Activated CD4-positive, alpha-beta memory T cell treated with anti-CD3 and anti-CD28 coated beads for 36 hours (primary cell): ENCODE measurements at places on chromosomes 5 and 9. TPM values are rescaled to one million over a fixed set of nuclear protein-coding genes. Genes with fewer than 3 reads are reported as not detected.

GRCh38 chr5:120372899-120373298, 91.2 kb upstream of the PRR16 start:
- H3K36me3 ChIP-seq = no peaks in the 10 kb centered on the region
- H3K27me3 ChIP-seq = no peaks in the 10 kb centered on the region
- H3K27ac ChIP-seq = no peak overlapping the region
- no peak overlapping the region for H3K4me3 ChIP-seq

DNA sequence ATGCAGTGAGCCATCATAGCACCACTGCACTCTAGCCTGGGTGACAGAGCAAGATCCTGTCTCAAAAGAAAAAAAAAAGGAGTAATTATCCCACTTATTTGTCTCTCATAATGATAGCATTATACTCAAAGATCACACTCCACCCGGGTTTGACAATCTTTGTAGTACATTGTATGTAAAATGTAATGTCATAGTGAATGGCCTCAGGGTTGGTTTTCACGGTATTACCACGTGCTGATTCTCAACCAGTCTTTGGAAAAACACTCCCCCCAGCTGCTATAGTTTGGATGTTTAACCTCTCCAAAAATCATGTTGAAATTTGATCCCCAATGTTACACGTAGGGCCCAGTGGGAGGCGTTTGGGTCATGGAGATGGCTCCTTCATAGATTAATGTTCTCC, 402.4 kb upstream of the GRAMD2B start:
- no peak overlapping the region for H3K4me3 ChIP-seq
- no peak for DNase-seq
- H3K27me3 ChIP-seq = no peaks in the 10 kb centered on the region
- H3K4me1 ChIP-seq = no peaks in the 10 kb centered on the region

DNA sequence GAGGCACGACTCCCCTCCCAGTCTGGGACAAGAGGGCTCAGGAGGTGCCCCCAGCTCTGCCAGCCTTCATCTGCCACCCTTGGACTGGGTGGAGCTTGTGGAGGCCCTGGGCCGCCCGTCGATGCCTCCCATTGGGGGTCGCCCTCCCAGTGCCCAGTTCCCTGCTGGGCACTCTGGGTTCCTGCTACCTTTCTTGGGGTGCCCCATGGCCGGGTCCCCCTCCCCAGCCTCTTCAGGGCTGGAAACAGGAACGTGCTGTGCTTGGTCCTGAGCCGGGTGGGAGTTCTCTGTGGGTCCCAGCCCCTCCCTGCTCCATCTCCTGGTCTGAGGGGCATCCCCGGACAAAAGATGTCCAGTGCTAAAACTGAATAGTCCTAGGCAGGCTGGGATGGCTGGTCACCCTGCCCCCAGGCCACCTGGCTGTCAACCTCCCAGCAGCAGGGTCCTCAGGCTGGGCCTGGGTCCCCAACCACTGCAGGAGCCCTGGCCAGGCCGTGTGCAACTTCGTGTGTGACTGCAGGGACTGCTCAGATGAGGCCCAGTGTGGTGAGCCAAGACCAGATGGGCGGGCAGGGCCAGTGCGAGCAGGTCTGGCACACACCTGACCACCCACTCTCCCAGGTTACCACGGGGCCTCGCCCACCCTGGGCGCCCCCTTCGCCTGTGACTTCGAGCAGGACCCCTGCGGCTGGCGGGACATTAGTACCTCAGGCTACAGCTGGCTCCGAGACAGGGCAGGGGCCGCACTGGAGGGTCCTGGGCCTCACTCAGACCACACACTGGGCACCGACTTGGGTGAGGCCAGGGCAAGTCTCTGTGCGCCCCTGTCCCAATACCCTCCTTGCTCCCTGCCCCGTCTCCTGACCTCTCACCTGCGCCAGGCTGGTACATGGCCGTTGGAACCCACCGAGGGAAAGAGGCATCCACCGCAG, 784 bp downstream of the MAMDC4 start:
- H3K4me3 ChIP-seq = no peak overlapping the region
- DNase-seq = no peak
- H3K4me1 ChIP-seq = peaks cover 8% of the 10 kb centered on the region
- peaks cover 7% of the 10 kb centered on the region for H3K36me3 ChIP-seq
- H3K27me3 ChIP-seq = peaks cover 1% of the 10 kb centered on the region
- H3K27ac ChIP-seq = no peak overlapping the region

DNA sequence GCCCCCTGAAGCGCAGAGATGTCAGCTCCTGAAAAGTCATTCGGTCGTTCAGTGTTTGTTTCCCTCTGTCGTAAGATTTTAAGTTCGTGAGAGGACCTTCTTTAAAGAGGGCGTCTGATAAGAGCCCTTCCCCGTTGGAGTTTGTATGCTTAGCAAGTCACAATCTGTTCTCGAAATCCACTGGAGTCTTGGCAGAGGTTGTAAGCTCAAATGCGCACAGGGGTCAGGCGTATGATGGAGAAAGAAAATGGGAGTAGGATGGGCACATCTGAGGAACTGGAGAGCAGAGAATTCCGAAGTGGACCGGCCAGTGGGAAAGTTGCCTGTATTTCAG, 710 bp downstream of the HSD17B4 start:
- DNase-seq = no peak
- peak overlapping the region; percentile 92 for H3K4me3 ChIP-seq
- H3K4me1 ChIP-seq = peaks cover 14% of the 10 kb centered on the region
- no peaks in the 10 kb centered on the region for H3K27me3 ChIP-seq
- H3K27ac ChIP-seq = peak overlapping the region; percentile 79

DNA sequence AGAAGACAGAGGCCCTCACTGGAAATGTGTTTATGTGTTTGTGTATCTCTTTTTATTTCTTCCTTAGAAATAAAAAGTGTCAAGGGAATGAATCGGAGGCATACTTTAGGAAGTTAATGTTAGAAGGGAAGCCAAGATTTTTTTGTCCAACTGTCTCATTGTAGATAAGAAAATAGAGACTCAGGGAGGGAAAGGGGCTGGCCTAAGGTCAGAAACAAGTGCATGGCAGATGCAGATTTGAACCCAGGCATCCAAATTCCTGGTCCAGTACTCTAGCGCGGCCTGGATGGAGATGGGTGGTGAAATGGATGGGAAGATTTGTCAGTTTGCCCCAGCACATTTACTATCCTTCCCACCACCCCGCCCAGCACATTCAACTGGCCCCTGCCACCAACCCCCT, 19.8 kb upstream of the TNIP1 start:
- H3K4me1 ChIP-seq = peaks cover 46% of the 10 kb centered on the region
- H3K27ac ChIP-seq = no peak overlapping the region
- DNase-seq = no peak
- H3K27me3 ChIP-seq = no peaks in the 10 kb centered on the region
- no peak overlapping the region for H3K4me3 ChIP-seq
- peaks cover 41% of the 10 kb centered on the region for H3K36me3 ChIP-seq

DNA sequence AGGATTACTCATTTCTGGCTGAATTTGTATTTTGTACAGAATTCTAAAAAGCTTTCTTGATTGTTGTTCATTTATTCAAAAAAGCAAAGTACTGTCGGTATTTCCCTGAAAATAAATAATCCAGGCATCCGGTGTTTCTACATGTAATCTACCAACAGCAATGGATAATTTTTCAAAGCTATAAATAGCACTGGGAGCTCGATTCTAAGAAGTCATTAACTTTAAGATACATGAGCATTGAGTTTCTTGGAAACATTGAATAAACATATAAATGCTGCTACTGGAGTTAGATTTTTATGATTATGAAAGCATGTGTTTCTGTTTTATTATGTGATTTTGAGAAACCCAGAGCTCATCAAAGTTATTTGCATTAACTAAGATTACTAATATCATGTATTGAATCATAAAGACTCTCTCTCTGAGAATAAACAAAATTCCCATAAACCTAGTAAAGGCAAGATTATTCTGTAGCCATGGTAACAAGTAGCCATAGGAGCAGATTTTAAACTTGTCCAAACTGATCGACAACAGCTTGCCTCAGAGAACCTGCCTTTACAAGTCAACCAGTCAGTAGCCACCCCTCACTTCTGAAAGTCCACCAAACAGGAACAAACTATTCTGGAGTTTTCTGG, 197.0 kb downstream of the DRD1 start:
- H3K36me3 ChIP-seq = no peaks in the 10 kb centered on the region
- H3K27ac ChIP-seq = no peak overlapping the region
- no peak overlapping the region for H3K4me3 ChIP-seq
- no peak for DNase-seq
- H3K27me3 ChIP-seq = peaks cover 24% of the 10 kb centered on the region

- no peak overlapping the region for H3K4me3 ChIP-seq
- no peak for DNase-seq
- peak overlapping the region; percentile 45 for H3K27ac ChIP-seq
These were observed 181.3 kb downstream of the ESM1 start for GRCh38 chr5:54804086-54804485.

DNA sequence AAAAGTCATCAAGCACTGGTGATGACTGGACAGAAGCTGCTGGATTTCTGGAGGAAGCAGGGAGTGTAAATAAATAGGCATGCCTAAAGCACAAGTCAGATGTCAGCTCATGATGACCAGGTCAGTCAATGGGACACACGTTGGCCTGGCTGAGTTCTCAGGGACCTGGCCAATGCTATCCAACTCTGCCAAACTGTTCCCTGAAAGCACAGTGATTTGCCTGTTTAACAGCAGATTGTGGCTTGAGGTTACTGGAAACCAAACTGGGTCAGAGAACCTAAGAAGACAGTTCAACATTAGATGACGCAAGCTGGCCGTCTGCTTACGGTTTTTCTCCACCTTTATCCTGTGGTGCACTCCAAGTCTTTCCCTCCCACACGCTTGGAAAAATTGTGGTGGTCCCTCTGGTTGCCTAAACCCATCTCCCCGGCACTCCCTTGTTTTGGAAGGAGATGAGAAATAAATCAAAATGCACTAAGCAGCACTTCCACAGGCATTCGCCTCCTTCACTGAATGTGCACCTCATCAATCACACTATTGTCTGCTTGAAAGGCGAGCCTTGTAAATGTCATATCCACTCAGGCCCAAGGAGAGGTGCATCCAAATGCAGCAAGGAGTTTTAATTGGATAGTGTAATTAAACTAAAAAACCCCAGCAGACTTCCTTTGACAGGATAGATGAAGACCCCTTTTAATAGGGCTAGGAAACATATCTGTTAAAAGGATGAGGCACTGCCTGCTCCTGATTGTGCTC, 199.4 kb downstream of the GAPVD1 start:
- no peak for DNase-seq
- no peak overlapping the region for H3K27ac ChIP-seq
- H3K4me3 ChIP-seq = no peak overlapping the region
- H3K36me3 ChIP-seq = peaks cover 40% of the 10 kb centered on the region
- H3K4me1 ChIP-seq = no peaks in the 10 kb centered on the region

GRCh38 chr5:103452666-103453065, 109.9 kb downstream of the NUDT12 start:
- H3K27me3 ChIP-seq = peaks cover 2% of the 10 kb centered on the region
- H3K4me1 ChIP-seq = no peaks in the 10 kb centered on the region
- no peak for DNase-seq
- no peak overlapping the region for H3K27ac ChIP-seq
- H3K36me3 ChIP-seq = no peaks in the 10 kb centered on the region

DNA sequence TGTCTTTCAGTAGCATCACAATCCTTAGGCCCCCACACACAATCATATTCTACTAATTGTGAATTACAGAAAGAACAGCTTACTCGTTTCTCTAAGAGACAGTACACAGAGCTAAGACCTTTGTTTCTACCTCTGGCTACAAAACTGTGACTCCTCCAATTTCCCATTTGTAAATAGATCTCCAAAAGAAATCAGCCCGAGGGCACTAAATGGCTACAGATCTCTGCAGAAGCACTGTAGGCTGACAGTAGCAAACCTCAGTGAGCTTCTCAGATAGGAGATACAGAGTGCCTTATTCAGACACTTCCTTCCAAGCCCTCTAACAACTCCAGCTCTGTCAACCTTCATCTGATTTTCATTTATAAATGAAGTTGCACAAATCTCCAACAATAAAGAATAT, 51.0 kb downstream of the EFNA5 start:
- no peak overlapping the region for H3K27ac ChIP-seq
- no peak overlapping the region for H3K4me3 ChIP-seq
- H3K27me3 ChIP-seq = no peaks in the 10 kb centered on the region
- no peaks in the 10 kb centered on the region for H3K36me3 ChIP-seq
- no peak for DNase-seq

DNA sequence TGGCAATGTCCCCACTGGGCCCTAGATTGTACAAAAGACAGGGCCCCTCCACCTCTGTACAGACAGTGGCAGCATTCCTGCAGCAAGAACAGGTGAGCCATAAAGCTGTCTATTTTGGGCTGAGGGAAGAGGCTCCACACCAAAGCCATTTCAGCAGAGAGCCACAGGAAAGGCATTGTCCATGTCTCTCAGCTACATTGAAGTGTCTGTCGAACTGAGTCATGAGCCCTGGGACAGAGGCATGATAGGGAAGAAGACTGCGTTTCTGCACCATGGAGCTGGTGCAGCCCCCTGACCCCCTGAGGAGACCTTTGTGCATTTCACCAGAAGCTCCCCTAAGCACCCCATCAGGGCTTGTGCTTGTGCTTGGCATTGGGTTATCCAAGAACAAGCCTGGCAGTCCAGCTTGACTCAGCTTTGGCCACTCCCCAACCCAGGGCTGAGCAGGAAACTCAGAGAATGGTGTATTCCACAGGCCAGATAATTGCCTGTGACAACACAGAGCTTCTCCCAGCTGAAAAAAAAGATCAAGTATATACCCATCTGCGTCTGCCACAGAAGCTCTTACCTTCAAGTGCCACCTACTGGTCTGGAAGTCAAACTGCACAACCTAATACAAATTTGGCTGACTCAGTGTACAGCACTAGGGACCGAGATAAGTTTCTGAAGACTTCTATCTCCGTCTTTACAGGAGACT, 5.9 kb upstream of the FRMD3 start:
- peaks cover under 1% of the 10 kb centered on the region for H3K4me1 ChIP-seq
- no peak for DNase-seq
- H3K36me3 ChIP-seq = peaks cover 9% of the 10 kb centered on the region
- no peak overlapping the region for H3K27ac ChIP-seq
- H3K4me3 ChIP-seq = no peak overlapping the region

Gene SPATA6L
- total RNA-seq = 0.59 TPM

Gene FOXD4L4
- total RNA-seq = not detected

Gene CBY3
- total RNA-seq = 0.67 TPM

Gene ARHGEF37
- total RNA-seq = 0.69 TPM

Gene WDR38
- total RNA-seq = not detected

Gene FAM163B
- not detected for total RNA-seq

Gene ATOSB
- total RNA-seq = 9.1 TPM

Gene C7
- not detected for total RNA-seq
